ENCODE measurements at places on chromosomes 1 and 21.

- DNase-seq, result no peak
These were observed 204.7 kb upstream of the EDN2 start for GRCh38 chr1:41689139-41689538.

DNA sequence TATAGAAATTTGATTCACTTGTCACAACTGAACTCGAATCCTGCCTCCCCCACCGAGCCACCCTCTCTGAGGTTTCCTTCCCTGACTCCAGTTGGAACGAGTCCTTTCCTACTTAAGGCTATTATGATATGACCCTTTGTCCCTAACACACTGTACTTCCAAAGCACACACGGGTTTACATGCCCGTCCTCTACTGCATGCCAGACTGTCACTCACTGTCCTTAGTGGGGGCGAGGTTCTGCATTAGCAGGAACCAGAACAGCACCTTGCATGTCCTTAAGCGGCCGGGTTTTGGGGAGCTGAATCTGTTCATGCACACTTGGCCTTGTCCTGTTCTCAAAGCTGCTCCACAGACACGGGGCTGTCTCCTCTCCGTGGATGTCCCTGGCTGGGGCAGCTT is 164.6 kb upstream of the KCNJ6 start:
- no peak for DNase-seq

- no peak for DNase-seq
These were observed 421.5 kb downstream of the KIF26B start for GRCh38 chr1:245576323-245576722.

- no peak for DNase-seq
These were observed 5.5 kb downstream of the GSTM4 start for GRCh38 chr1:109661391-109661790.

DNA sequence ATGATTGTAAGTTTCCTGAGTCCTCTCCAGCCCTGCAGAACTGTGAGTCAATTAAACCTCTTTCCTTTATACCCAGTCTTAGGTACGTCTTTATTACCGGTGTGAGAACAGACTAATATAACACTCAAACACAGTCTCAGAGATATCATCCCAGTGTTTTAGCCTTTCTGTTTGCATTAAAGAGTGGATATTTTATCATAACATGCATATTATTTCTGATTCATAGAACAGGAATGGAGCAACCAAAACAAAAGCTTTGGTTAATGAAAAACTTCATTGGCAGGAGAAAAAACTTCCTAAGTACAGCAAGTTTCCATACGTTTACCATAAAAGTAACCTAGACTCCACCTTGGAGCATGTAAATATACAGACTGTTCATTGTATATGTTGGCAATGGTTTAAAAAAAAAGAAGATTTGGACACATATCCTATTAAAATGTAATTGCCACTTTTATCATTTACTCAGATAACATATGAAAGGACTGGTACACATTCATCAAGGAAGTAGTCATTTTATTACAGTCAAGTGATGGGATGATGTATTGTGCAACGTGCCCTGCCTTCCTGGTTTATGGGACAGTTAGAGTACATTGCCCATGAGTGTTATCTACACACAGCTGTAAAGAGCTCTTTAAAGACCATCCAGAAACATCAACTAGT is 144.8 kb downstream of the ETS2 start:
- no peak for DNase-seq

DNA sequence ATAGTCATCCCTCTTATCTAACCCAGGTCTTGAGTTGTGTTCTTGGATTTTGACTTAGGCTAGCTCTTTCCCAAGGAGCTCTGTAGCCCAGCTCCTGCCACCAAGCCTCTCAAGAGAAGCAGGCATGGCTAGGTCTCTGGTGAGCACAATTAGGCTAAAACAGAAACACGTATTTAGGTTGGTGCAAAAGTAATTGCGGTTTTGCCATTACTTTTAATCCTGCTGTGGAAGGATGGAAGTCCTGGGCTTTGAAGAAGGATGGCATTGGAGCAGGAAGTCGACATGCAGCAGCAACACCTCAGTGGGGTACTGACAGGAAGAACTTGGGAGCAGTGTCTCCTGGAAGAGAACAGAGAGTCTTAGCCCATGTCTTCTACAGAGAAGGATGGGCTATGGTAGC is 80.0 kb upstream of the CCDC190 start:
- no peak for DNase-seq

GRCh38 chr1:26693599-26694572 is 1.9 kb upstream of the ARID1A start:
- no peak for DNase-seq

GRCh38 chr1:65840683-65841082 is 48.0 kb downstream of the PDE4B start:
- DNase-seq, result no peak

All from AG20443 (cell line).